ENCODE measurements at places on chromosomes 7 and 10. TPM values are rescaled to one million over a fixed set of nuclear protein-coding genes. Genes with fewer than 3 reads are reported as not detected.

Gene CPA5
- not detected for total RNA-seq

- H3K4me3 ChIP-seq, result no peak overlapping the region
- peaks cover 15% of the 10 kb centered on the region for H3K4me1 ChIP-seq
- H3K27me3 ChIP-seq, result no peaks in the 10 kb centered on the region
- H3K27ac ChIP-seq, result no peak overlapping the region
- no peak for DNase-seq
These were observed 1.3 kb upstream of the ECHDC3 start for GRCh38 chr10:11740907-11741306.

Gene FRMD4A
- total RNA-seq, result 15.9 TPM

Gene SKAP2
- total RNA-seq, result 11.2 TPM

Gene SEMA3D
- 1.5 TPM for total RNA-seq

Gene CXCL12
- 53.8 TPM for total RNA-seq

- H3K27ac ChIP-seq, result no peak overlapping the region
- no peak for DNase-seq
- H3K27me3 ChIP-seq, result no peaks in the 10 kb centered on the region
These were observed 38.8 kb upstream of the MYL10 start for GRCh38 chr7:101667920-101668319.

DNA sequence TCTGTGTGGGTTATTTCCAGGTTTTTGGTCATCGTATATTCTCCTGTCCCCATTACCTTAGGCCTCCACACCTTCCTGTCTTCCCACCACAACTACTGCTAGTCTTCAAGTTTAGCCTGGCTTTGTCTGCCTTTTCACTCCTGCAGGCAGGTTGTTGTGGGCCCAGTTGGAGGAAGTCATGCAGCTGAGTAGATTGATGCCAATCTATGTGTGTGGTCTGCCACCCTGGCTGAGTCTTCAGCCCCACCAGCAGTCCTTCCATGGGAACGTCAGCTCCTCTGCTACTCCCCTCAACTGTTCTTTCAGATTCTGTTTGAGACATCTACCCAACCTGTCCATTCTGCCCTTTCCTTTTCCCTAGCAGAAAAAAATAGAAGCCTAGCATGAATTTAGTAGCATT is 6.3 kb downstream of the RINT1 start:
- no peak overlapping the region for H3K27ac ChIP-seq
- DNase-seq, result no peak
- H3K36me3 ChIP-seq, result peaks cover 58% of the 10 kb centered on the region
- no peak overlapping the region for H3K4me3 ChIP-seq
- no peaks in the 10 kb centered on the region for H3K4me1 ChIP-seq

DNA sequence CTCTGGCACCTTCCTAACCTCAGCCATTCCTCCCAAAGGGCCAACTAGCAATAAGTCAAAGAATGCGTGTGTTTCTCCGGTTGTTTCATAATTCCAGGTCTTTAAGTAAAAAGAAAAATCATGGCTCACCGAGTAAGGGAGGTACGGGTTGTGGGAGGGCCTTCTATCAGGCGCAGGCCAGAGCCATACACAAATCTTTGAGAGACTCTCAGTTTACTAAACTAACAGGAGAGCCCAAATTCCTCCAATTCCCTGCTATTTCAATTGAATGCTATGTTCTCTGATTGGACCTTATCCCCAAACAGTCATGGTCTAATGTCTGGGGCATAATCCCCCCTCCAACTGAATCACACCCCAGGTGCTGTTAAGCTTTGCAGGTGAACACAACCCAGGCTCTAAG is 26.2 kb upstream of the SLF2 start:
- no peak overlapping the region for H3K4me3 ChIP-seq
- H3K27ac ChIP-seq, result no peak overlapping the region
- H3K27me3 ChIP-seq, result no peaks in the 10 kb centered on the region
- H3K4me1 ChIP-seq, result peaks cover 6% of the 10 kb centered on the region

GRCh38 chr7:108403597-108404217 is 52.5 kb downstream of the NRCAM start:
- H3K27me3 ChIP-seq, result no peaks in the 10 kb centered on the region
- H3K36me3 ChIP-seq, result no peaks in the 10 kb centered on the region
- no peak overlapping the region for H3K4me3 ChIP-seq
- DNase-seq, result no peak

DNA sequence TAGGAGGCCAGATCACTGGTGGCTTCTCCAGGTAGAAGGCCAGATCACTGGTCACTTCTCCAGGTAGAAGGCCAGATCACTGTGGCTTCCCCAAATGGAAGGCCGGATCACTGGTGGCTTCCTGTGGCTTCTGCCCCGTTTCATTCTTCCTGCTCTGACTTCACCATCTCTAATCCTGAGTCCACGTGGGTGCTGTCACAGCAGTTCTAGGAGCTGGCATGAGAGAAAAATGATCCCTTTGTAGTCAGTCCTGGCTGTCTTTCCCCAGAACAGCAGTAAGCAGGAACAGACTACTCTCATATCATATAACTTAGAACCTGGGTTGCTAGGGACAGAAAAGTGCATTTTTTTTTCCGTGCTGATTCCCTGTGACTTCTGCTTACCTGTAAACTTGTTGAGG is 90.9 kb downstream of the ACTR3B start:
- peaks cover 3% of the 10 kb centered on the region for H3K36me3 ChIP-seq
- no peaks in the 10 kb centered on the region for H3K4me1 ChIP-seq
- DNase-seq, result no peak
- no peak overlapping the region for H3K27ac ChIP-seq

Gene PNLIPRP3
- total RNA-seq, result not detected

Gene GHRHR
- total RNA-seq, result not detected

DNA sequence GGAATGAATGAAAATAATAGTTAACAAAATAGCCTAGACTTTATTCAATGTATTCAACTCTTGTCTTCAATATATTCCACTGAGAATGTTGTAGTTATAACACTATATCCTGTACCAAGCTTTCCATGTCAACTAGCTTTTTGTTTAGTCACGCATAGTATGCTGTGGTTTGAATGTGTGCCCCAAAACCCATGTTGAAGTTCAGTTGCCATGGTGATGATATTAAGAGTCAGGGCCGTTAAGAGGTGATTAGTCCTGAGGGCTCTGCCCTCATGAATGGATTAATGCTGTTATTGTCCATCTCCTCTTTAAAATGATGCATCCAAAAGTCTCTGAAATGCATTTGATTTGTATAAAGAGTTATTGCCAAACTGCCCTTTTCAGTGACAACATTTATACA is 887.6 kb downstream of the NRG3 start:
- no peak overlapping the region for H3K4me3 ChIP-seq
- no peaks in the 10 kb centered on the region for H3K4me1 ChIP-seq
- no peaks in the 10 kb centered on the region for H3K36me3 ChIP-seq
- H3K27ac ChIP-seq, result no peak overlapping the region
- no peak for DNase-seq

DNA sequence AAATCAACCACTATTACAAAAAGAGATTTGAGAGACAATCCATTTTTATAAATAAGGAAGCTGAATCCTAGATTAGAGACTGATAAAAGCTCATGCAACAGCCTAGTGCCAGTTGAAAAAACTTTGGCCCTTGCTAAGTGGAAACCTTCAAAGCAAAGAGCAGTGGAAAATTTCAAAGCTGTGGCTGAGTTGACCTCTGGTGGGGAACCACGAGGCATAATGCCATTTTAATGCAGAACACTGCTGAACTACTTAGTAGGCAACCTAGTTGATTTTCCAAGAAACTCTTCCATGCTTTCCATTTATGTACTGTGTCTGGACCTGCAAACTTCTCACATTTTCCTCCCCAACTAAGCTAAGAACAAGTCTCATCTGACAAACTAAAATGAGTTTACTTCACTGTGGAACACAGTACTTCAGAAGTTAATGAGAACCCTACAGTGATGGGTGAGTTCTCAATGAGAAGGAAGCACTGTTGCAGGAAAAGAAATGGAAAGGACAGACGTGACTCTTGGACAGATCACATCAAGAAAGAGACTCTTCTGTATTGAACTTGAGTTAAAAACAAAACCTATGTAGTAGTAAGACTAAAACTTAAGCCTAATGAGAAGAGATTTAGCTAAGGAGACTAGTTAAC is 19.5 kb downstream of the FZD9 start:
- no peaks in the 10 kb centered on the region for H3K4me1 ChIP-seq
- H3K36me3 ChIP-seq, result peaks cover 73% of the 10 kb centered on the region
- H3K4me3 ChIP-seq, result no peak overlapping the region
- no peak overlapping the region for H3K27ac ChIP-seq
- DNase-seq, result no peak
- no peaks in the 10 kb centered on the region for H3K27me3 ChIP-seq

- no peaks in the 10 kb centered on the region for H3K36me3 ChIP-seq
- H3K4me3 ChIP-seq, result no peak overlapping the region
- H3K27ac ChIP-seq, result no peak overlapping the region
- DNase-seq, result no peak
- no peaks in the 10 kb centered on the region for H3K4me1 ChIP-seq
- H3K27me3 ChIP-seq, result no peaks in the 10 kb centered on the region
These were observed 146.7 kb upstream of the SP4 start for GRCh38 chr7:21281193-21281592.

Gene THSD7A
- 2.9 TPM for total RNA-seq

GRCh38 chr10:103661198-103661950 is 167.9 kb downstream of the NEURL1 start:
- peaks cover 17% of the 10 kb centered on the region for H3K36me3 ChIP-seq
- peak overlapping the region; percentile 52 for H3K4me3 ChIP-seq
- DNase-seq, result peak; percentile 94
- H3K27ac ChIP-seq, result peak overlapping the region; percentile 90
- no peaks in the 10 kb centered on the region for H3K27me3 ChIP-seq

Gene FAM25C
- not detected for total RNA-seq

GRCh38 chr10:71799608-71800453 is 26.5 kb upstream of the VSIR start:
- no peaks in the 10 kb centered on the region for H3K36me3 ChIP-seq
- H3K27ac ChIP-seq, result no peak overlapping the region
- H3K4me3 ChIP-seq, result no peak overlapping the region
- no peaks in the 10 kb centered on the region for H3K27me3 ChIP-seq

- no peak overlapping the region for H3K4me3 ChIP-seq
- no peak overlapping the region for H3K27ac ChIP-seq
- peak; percentile 32 for DNase-seq
- no peaks in the 10 kb centered on the region for H3K27me3 ChIP-seq
These were observed 14.6 kb upstream of the GPR26 start for GRCh38 chr10:123651421-123652047.

DNA sequence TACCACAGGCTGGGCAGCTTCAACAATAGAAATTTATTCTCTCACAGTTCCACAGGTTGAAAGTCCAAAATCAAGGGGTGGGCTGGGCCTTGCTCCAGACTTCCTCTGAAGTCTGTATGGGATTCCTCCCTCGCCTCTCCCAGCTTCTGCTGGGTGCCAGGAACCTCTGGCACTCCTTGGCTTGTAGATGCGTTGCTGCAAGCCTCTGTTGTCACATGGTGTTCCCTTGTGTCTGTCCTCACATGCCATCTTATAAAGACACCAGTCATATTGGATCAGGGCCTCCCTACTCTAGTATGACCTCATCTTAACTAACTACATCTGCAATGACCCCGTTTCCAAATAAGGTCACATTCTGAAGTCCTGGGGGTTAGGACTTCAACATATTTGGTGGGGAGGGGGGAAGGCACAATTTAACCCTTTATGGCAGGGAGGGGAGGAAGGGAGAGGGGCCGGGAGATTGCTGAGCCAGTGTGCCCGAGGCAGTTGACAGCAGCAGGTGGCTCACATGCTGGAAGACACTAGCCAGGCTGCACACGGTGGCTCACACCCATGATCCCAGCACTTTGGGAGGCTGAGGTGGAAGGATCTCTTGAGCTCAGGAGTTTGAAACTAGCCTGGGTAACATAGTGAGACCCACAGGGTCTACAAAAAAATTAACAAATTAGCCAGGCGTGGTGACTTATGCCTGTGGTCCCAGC is 18.8 kb downstream of the ZNF282 start:
- peaks cover 99% of the 10 kb centered on the region for H3K36me3 ChIP-seq
- no peak for DNase-seq
- no peaks in the 10 kb centered on the region for H3K4me1 ChIP-seq
